ENCODE measurements at places on chromosomes 12 and 14.

- no peak for DNase-seq
Measured at GRCh38 chr12:42442311-42442759, 116.4 kb downstream of the PPHLN1 start.

DNA sequence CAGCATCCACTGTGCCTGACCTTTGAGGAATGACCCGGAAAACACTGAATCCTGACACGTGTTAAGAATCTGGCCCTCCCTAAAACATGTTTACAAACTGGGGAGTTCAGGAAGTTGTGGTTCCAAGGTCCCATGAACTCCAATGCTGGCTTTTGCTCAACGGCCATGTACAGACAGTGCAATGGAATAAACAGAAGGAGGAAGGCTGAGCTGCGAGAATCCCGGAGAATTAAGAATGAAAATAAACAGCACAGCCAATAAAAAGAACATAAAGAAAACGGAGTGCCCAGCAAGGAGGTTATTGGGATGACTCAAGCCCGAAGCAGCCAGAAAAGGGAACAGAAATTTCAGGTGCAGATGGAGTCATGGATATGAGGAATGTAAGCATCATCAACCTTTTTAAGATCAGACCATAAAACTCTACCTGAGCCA is 32.3 kb downstream of the BCL11B start:
- DNase-seq, result no peak

DNA sequence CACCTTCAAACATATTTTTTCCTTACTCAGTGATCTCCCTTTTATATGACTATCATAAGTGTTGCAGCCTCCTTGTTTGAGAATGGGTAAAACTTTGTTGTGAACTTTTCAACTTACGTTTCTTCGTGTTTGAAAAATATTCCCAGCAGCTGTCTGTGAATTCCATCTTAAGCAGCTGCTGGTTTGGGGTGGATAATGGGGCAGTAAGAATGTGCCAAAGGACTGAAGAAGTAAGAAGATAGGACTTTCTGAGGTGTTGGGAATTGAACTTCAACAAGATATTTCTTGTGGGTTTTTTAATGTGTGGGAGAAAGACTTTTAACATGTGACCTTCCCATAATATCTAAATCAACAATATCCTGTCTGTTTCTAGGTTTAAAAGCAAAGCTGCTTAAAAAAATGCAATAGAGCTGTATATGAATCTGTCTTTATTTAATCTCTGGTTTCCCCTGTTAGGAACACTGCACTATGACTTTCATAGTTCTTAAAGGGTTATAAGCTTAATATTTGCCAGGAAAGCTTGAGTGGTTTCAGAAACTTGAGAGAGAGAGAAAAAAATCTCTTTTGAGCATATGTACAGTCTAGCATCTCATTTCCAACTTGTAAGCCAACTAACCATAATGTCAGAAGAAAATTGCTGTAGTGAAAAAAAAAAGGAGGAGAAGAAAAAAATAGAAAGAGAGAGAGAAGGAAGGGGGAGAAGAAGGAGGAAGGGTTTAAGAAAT is 1659.2 kb upstream of the FLRT2 start:
- DNase-seq, result no peak

- no peak for DNase-seq
Measured at GRCh38 chr14:98799891-98800290, 472.1 kb downstream of the BCL11B start.

DNA sequence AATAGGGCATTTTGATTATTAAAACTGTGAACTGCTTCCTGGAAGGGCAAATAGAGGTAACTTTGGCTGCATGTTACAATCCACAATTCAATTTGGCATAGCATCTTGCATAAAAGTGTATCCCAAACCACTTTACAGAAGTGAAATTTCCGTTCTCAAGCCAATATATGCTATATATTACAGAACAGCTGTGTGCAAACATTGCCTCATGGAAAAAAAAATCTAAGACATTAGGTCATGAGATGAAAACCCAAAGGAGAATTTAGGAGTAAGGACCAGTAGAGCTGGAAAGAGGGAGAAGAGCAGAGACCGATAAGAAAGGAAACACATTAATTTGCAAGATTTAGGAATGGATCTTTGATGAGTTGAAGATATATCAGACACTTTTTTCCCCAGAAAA is 239.2 kb downstream of the PAX9 start:
- no peak for DNase-seq

DNA sequence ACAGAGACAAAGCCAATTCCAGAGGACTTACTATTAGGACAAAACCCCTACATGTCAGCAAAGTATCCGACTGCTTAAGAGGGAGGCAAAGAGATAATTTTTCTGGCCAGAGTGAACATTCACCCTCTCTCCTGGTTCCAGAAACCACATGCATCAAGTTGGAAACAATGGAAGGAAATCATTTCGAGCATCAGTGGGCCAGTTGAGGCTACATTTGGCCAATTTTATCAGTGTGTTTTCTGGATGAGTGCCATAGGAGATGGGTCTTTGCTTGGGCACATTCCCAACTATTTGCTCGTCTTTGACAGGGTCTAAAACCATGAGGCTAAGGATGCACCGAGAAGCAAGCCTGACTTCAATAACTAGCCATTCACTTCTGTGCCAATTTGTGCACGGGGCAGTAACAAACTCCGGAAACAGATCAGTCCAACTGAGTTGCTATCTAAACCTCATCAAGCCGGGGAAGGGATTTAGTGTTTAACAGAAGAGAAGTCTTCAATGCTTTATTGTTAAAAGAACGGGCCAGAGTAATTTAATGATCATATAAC is 17.4 kb downstream of the EGLN3 start:
- DNase-seq, result no peak

DNA sequence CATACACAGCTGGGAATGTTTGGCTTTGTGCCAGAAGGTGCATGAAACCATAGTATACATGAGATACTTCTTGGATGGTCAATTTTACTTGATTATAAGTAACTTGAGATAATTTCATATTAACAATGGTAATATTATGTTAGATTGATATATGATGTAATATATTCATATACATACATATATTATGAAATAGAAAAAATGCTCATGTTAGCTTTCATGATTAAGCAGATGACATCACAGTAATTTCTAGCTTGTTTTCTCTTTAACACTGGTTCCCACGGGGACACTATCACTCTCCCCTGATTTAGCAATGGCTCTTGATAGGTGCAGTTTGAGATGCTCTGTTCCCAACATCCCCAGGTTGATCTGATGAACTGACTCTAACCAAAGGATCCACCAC is 35.4 kb upstream of the NTF3 start:
- DNase-seq, result no peak

DNA sequence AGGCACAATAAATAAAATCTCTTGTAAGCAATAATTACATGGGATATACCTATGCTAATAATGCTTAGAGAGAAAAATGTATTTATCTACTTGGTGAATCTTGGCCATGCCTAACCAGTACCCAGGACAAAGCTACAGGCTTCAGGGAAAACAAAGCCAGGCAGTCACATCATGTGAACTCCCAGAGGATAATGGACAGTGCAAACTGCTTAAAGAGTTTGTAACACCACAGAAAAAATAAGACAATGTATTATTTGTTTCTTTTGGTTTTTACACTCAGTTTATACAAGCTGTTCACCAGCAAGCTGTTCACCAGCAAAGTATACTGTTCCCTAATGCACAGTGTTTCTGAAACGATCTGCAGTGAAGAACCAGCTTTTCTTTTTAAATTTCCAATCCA is 38.0 kb downstream of the DICER1 start:
- DNase-seq, result no peak

- no peak for DNase-seq
Measured at GRCh38 chr14:97524589-97525319, 727.6 kb downstream of the VRK1 start.

DNA sequence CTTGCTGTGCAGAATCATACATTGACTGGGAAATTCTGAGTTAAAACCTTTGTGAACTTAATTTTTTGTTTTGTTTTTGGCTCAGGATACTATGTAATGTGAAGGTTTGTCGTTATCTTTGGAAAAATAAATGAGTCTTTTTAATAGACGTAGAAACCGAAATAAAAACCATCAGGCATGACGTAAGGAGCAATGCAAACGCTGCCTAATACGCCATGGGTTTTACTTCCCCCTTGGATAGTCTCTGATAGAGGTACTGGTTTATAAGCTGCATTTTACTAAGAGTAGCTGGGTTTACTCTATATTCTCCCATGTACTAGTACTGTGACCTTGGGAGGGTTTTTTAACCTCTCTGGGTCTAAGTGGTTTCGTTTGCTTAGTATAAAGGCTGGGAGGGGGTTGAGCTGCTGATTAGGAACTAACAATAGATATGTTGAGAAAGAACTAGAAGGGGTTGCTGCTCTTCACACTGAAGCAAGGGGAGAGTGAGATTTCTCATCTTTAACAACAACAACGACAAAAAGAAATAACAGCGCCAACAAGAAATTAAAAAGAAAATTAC is 66.8 kb upstream of the SLCO1C1 start:
- DNase-seq, result peak; percentile 13

DNA sequence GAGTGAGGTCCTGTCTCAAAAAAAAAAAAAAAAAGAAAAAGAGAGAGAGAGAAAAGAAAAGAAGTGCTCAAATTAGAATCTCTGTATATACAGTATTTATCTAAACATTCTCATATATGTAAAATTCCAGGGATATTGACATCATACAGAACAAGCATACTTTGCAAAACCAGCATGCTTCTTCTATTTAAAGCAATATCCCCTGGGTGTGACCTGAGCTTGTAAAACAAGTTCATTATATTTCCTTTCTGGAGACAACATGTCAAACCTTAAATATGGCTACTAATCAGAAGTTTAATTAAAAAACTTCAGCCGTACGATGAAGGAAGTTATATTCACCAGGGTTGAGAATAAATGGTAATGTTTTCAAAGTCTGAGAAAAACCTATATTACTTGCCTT is 175.8 kb upstream of the HMGA2 start:
- DNase-seq, result no peak

DNA sequence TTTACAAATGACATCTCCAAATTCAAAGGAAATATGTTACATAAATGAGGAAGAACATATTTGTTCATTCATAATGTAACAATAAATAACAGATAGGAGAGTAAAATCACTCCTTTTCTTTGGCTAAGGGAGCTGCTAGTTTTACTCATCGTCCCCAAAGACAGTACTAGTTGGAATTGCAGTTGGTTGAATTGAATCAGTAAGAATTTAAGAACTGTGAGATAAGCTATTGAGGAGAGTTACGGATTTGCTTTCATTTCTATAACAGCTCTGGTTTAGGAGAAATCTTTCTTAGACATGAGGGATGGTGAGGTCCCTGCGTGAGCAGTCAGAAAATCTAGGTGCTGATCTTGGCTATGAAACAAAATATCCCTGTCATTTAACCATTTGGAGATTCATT is 402.8 kb downstream of the AEBP2 start:
- no peak for DNase-seq

- DNase-seq, result no peak
Measured at GRCh38 chr12:26648066-26648465, 184.9 kb downstream of the ITPR2 start.

DNA sequence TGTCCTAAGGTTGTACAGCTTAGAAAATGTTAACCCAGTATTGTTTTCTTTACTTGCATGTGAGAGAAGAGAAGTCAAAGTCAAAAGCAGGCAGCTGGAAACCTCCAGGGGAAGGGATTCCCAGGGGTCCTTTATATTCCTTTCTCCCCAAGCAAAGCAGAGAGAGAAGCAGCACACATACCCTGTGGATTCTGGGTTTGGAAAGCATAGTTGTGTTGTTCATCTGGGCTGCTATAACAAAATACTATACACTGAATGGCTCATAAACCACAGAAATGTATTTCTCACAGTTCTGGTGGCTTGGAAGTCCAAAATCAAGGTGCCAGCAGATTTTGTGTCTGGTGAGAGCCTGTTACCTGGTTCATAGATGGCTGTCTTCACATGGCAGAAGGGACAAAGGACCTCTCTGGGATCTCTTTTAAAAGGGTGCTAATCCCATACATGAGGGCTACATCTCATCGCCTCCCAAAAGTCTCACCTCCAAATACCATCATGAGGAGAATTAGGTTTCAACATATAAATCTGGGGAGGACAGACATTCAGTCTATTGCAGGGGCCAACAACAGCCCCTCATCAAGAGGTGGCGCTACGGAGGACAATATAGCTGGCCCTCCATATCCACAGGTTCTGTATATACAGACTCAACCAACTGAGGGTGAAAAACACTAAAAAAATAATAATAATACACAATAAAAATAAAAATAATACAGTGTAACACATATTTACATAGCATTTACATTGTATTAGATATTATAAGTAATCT is 19.3 kb upstream of the PCNX1 start:
- no peak for DNase-seq

All from HuH-7.5 (cell line).